ENCODE measurements at places on chromosomes 12 and 14.

DNA sequence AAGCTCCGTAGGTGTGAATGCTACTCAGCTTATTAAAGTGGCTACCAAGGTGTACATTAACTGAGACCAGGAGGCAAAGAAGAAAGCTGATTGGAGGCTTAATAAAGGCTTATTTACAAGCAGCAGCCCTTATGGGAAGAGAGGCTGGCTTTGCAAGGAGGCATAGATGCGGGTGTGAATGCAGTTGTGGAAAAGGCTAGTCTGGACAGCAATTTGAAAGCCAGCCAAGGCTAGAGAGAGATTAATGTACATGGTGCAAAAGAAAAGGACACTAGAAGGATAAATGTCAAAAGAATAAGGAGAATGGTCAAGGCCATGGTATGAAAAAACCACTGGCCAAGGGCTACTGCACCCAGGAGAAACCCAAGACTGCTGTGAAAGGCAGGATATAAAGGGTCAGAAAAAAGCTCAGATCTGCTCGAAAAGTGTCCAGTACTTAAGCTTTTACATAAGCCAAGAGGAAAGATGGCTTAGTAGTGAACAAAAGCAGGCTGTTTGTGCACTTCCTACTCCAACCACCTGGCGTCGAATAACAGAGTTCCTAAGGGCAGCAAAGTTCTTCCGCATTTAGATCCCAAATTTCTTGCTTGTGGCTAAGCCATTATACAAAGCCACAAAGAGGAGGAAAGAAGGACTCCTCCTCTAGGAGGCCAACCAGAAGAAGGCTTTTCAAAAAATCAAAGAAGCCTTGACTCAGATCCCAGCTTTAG, 24.0 kb downstream of the KLRK1 start:
- DNase-seq: no peak

DNA sequence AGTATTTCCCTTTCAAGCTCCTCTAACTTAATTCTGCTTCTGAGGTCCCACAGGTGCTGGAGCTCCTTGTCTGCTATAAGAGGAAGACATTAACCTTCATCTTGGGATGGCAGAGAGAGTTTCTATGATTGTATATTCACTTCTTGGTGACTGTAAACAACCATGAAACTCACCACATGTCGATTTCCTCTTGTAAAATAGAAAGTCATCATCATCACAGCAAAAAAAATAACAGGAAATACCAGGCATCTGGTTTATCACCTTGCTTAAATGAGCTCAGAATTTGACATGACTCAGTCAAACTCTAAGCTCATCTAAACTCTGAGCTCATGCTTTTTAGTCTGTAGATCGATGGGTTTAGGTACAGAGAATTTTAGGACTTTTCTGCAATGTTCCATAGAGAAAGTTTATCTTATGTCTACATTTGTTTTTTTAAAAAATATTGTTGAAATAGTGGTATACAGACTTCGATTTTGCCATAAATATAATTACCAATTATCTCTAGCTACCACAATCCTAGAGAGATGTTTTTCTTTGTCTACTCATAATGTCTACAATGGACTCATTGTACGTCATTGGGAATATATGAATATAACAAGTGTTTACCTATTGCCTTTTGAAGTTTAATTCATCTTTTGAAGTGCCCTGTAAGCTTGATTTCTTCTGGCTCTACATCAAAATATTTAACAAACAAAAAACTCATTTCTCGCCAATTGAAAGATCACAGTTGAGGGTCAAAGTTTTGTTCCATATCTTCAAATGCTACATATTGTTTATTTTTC, 58.4 kb downstream of the IGF1 start:
- no peak for DNase-seq

DNA sequence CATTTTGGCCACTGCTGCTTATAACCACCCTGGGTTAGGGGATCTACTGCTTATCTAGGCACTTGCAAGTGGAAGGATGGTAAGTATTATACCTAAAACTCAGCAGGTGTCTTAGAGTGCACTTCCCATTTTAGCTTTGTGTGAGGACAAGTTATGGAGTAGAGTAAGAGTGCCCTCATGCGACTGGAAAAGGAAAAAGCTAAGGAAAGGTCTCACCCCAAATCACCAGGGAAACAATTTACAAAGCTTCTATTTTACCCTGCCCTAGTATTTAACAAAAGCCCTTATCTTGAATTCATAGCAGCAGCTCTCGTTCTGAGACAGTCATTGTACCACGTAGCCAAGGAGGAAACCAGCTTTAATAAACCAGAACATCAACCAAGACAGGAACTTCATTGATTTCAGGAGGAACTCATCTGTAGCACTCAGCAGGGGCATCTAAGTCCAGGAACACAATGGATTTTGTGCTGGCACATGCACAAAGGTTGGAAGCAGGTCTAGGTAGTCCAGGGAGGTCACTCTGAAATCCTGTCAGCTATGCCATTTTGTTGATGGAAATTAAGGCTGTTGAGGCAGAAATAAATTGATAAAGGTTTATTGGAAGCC, 2.9 kb downstream of the RDH12 start:
- no peak for DNase-seq

DNA sequence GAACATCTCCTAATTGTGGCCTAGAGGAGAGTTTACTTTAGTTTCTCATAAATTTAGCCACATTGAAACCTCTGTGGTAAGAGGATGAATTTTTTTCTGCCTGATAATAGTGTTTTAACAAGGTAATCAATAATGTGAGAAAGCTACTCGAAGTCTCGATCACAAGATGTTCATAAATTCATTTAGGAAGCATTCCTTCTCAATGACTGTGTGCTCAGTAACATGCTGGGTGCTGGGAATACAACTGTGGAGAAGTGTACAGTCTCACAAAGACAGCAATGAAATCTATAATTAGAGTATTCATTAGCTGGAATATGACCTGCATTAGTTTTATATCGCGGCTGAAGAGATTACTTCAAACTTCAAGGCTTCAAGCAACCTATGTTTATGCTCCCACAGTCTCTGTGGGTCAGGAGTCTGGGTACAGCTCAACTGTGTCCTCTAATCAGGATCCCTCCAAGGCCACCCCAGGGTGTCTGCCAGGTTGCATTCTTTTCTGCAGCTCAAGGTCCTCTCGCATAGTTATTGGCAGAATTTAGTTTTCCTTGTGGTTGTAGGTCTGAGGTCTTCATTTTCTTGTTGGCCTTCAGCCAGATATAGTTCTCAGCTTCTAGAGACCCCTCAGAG, 167.6 kb downstream of the ANO4 start:
- no peak for DNase-seq

- no peak for DNase-seq
Observed at GRCh38 chr12:94699801-94700200, 49.4 kb upstream of the TMCC3 start.

DNA sequence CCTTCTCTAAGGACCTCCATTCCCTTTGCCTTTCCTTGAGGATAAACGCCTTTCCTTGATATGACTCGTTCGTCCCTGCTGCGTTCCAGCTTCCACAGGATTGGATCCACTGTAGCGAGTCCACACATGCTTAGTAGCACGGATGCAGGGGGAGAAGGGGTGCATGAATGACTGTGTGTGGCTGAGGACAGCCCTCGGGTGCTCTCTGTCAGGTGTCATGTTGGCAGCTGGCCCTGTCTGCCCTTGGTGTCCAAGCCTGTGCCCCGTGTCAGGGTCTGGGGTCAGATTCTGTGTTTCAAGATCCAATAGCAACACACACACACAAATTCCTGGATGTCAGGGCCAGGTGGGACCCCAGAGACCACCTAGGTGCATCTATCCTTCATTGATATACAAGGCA, 17.5 kb upstream of the KRT80 start:
- no peak for DNase-seq

DNA sequence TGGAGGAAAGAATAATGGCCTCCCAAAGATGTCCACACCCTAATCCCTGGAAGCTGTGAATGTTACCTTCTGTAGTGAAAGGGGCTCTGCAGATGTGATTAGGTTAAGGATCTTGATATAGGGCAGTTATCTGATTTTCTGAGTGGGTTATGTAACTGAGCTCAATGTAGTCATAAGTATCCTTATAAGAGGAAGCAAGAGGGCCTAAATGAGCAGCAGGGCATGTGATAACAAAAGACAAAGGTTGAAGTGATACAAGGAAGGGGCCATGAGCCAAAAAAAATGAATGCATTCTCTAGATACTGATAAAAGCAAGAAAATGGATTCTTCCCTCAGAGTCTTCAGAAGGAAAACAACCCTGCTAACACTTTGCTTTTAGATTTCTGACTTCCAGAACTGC, 78.8 kb downstream of the OSBPL8 start:
- DNase-seq: no peak

DNA sequence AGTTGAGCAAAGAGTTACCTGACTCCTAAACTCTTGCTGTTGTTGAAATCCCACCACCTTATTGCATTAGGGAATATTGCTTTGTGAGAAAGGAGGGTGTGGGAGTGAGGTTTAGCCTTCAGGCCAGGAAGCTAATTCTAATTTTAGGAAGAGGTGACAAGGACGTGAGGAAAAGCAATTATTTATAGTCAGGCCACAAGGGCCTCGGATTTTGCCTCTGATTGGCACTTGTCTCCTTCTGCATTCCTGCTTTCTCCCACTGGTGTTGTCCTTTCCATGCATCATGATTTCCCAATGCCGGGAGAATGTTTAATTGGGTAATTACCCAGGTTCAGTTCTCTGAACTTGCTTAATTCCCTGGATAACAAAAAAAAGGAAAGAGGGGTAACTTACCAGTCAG, 37.9 kb upstream of the SLC38A2 start:
- DNase-seq: no peak

DNA sequence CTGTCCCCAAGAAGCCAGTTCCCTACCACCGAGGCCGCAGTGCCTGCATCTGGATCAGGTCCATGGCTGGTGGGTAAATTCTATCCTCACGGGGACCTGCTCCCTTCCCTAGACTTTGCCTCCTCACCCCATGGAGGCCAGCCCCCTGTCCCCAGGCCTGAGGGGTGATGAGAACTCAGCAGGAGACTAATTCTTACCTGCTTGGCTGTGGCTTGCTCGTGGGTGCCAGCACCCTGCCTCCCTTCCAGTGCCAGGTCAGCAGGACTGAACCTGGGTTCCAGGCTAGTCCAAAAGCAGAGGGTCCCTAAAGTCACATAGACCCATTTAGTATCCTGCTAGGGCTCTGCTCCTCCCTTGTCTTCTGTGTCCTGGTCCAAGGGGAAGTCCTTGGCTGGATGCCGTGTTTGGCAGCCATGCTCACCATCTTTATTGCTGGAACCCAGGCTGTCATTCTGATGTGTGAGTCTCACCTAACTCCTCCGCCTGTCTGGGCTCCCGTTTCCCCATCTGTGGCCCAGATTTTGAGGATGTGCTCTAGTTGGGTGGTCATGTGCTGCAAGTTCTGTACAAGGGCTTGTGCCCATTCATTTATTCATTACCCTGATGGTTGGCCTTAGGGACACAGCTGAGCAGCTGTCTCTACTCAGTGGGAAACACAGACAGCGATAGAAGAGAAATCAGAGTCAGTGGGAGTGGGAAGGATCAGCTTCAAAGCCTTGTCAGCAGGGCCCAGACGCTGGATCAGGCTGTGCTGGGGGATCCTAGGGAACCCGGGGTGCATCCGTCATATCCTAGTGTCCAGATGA, 949 bp downstream of the PLBD2 start:
- DNase-seq: no peak

DNA sequence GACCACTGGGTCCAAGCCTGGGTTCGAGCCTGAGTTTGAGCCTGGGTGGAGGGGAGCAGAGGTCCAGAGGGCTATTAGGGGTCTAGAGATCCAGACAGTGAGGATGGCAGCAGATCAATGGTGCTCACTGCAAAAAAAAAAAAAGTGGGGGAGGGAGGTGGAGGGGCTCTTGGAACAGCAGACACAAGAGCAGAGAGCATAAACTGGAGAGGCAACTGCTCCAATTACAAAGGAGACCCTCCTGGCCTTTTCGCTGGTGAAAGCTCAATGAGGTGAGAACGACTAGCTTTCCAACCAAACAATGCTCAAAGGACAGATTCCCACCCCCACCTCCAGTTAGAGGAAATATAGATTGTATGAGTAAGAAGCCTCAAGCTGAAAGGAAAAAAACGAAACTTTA, 124.2 kb upstream of the TSPAN8 start:
- DNase-seq: no peak

- DNase-seq: no peak
Observed at GRCh38 chr14:65465584-65465983, 53.1 kb downstream of the FUT8 start.

- DNase-seq: no peak
Observed at GRCh38 chr12:47707355-47707754, 1.5 kb upstream of the RPAP3 start.

- DNase-seq: no peak
Observed at GRCh38 chr12:104138797-104139152, 765 bp upstream of the NFYB start.

DNA sequence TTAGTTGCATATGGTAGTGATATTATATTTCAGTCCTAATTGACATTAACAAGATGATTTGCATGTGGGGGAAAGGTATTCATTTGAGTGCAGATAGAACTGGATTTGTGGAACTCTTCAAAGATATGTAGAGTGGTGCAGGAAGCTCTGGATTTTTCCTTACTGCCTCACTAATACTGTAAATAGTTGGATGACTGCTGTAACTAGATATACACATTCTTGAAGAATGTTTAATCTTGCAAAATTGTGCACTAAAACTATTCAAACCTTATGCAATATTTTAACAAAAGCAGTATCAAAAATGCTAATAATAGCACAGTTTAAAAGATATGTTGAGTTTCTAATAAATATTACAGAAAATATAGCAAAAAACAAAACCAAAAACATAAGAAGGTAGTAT, 43.1 kb upstream of the ATF7IP start:
- no peak for DNase-seq

DNA sequence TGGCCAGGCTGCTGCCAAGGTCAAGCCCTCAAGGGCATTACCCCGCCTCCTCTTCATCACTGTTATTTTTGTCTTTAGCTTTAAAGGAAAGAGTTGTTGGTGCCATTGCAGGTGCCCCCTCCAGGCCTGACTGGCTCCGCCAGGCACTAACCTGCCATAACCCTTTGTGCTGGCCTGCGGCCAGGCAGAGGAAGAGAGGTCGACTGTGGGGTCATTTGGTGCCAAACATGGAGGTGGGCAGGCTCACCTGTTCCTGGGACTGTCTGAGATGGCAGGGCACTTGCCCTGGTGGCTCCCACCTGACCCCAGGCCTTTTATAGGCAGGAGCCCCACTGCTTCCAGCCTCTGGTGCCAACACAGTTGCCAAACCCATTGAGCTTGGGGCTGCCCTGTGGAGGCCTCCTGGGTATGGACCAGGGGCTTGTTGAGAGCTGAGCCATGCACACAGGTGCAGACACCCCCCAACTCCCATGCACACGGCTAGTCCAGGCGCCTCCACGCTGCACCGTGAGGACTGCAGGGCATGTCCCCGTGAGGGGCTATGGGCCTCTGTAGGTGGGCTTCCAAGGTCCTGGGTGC, 29.4 kb upstream of the PLD4 start:
- no peak for DNase-seq

GRCh38 chr14:92978229-92979021, 55.5 kb downstream of the CHGA start:
- no peak for DNase-seq

- no peak for DNase-seq
Observed at GRCh38 chr12:89344043-89344861, 8.0 kb downstream of the DUSP6 start.

All from brain pericyte (primary cell).